IPS-NIHi11 (cell line): ENCODE measurements at places on chromosomes 1 and 21.

- DNase-seq: no peak
Observed at GRCh38 chr1:82991569-82991968, 1007.4 kb downstream of the TTLL7 start.

DNA sequence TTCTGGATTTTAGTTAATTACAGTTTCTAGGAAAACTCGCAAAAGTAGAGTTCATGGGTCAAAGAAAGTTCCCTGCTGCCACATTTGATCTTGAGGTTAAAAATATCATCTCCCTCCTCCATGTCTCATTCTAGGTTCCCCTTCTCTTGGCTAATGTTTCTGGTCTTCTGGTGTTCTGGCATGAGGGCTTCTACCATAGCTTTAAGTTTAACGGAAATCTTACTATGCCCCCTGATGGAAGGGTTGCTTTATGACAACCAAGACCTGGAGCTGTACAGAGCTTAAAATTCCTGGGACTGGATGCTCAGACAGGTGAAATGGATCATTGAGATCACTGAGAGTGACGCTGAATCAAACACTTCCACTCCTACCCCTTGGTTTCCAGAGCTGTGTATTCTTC, 1881.7 kb downstream of the MRPL39 start:
- no peak for DNase-seq

DNA sequence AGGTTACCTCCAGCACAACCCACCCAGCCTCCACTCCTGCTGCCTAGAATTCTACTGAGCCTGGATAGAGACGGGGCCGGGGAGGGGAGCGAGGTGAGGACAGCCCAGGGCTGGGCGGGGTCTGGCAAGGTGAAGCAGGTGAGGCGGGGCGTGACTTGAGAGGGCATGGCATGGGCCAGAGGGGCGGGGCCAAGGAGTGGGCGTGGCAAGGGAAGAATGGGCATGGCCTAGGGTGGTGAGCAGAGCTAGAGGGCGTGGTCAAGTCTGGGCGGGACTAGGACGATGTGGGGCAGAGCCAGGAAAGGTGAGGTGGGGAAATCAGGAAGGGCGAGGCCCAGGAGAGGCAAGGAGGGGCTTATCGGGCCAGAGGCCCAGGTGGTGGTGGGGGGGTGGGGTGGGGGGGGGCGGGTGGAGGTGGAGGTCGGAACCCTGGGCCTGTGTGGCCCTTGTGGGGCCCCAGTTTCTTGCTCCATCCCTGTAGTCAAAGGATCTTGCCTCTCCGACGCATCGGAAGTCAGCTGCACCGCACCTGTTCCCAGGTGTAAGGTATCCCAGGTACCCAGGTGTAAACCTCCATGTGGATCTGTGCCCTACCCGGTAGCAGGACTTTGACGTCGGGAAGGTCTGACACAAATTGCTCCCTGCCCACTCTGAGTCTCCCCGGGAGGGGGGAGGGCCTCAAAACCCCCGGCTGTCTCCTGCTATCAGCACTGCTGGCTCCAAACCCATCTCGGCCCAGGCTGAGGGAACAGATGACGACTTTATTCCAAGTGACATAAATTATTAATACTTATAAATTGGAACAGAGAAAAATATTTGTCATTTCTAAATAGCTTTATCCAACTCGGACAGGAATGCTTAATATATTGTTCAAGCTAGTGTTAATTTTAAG, 32.9 kb upstream of the UTS2 start:
- peak; percentile 94 for DNase-seq

DNA sequence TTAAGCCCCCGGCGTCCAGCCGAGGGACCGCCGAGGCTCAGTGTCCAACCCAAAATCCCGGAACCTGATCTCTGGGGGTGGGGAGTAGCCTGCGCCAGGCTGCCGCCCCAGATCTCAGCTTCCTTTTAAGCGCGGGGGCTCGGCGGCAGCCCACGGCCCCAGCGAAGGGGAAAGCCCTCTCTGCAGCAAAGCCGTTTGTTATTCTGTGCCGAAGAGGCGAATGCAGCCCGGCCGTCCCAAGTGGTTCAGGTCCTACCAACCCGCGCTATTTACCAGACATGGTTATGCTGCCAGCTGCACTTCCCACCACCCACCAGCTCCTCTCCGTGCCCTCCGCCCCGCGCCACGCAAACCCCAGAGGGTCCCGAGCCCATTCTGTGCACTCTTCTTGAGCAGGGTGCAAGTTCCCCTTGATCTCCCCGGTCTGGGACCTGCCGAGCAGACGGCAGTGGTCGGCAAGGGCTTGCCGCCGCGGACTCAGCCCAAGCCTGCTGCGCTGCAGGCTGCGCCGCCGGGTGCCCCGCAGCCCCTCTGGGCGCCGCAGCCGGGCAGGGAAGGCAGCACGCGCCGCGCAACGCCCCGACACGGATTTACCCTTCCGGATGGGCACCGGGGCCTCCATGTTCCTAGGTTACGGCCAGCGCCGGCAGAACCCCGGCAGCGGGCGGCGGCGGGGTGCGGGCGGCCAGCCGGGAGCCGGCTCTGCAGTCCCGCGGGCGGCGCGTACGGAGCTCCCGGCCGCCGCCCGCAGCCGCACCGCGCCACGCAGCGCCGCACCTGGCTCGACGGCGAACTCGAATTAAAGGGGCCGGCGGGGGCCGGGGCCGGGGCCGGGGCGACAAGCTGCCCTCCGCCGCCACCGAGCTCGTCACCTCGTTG, 738 bp upstream of the KCNA2 start:
- peak; percentile 56 for DNase-seq

DNA sequence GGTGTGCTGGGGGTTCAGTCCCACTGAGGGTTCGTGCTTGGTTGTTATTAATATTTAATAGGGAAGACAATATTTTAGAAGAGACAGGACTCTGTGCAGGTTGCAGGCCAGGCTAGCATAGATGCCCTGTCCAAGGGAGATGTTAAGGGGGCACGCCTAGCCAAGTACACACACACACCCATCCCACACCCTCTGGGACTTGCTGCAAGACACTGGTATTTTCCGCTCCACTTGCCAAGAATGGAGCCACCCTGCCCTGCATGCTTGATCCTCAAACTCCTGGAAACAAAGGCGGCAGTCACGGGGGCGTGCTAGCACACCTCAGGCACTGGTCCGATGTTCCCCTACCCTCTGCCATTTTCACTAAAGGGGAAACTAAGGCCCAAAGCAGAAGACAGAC, 99.1 kb downstream of the MRPL37 start:
- no peak for DNase-seq

- DNase-seq: no peak
Observed at GRCh38 chr1:233614743-233615521, 1.0 kb downstream of the KCNK1 start.

GRCh38 chr1:5622412-5622811, 369.8 kb downstream of the NPHP4 start:
- DNase-seq: no peak

DNA sequence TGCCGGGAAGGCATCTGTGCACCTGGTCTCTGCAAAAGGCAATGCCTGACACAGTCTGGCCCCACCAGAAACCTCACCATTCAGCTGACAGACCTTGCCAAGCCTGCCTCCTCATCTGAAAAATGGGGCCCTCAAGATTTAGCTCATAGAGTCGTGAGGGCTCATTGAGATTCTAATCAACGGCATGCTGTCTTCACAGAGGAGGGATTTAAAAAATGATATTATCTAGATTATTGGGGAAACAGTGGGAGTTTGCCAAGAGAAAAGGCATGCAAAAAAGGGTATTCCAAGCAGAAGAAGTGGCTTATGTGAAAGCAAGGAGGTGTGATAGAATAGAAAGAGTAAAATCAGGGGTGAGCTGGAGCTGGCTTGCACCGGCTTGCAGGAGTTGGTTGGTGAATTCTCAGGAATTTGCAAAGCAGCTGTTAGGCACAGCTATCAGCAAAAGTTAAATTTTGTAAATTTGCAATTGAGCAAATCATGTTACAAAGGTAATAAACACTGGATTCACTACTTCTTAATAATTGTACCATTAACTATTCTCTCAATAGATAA, 91.7 kb upstream of the WNT4 start:
- DNase-seq: no peak

DNA sequence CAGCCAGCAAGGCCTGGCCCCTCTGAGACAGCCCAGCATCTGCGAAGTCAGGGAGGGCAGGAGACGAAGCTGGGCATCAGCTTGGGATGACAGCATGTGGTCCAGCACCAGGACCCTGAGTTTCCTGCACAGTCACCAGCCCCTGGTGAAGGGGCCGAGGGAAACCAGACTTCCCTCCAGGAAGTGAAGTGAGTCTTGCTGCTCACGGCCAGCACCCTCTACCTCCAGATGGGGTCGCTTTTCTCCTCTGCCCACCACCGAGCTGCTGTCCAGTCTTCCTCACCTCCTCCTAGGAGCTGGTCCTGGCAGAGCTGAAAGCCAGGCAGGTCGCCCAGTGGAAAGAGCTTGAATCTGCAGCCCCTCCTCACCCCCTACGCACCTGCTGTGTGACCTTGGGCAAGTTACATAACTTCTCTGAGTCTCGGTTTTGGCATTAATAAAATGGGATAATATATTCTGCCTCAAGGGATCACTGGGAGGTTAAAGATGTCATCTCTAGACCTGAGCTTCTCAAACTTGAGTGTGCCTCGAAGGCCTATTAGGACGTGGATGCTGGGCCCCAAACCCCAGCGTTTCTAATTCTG, 118.5 kb upstream of the VAMP3 start:
- no peak for DNase-seq

- no peak for DNase-seq
Observed at GRCh38 chr1:29343476-29343875, 107.2 kb downstream of the PTPRU start.

- DNase-seq: no peak
Observed at GRCh38 chr1:14100444-14100843, 400.5 kb downstream of the PRDM2 start.

DNA sequence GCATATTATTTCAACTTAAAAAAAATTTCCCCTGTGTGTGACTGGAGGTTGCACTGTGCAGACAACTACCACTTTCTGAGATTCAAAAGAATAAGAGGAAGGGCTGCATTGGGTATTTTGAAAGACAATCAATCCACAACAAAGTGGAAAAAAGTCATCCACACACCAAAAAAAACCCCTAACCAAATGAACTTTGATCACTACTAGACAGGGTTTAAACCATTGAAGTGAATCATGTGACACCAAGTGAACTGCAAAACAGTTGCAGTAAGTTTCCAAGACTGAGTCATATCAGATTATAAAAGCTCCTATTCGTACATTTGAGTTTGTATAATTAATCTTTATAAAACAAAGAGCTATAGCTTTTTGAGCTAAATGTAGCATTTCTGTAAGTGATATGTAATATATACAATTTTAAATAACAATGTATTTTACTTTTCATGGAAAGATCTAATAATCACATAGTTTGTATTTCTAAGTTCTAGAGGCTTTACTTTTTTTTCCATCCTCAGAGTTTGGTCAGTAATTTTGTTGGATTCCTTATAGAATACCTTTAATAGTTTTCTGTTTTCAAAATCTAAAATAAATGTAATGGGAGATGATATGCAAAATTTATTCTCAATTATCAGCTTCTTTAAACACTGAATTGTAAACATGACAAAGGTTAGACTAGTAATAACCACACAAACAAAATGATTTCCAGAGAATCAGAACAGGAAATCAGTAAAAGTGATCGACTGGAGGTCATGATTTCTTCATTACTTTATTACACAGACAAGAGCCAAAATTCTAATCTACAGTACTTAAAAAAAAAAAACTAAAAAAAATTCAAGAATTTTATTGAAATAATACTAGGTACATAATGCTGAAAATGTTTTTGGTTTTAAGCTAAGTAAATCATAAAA, 50.5 kb upstream of the GFI1 start:
- no peak for DNase-seq

DNA sequence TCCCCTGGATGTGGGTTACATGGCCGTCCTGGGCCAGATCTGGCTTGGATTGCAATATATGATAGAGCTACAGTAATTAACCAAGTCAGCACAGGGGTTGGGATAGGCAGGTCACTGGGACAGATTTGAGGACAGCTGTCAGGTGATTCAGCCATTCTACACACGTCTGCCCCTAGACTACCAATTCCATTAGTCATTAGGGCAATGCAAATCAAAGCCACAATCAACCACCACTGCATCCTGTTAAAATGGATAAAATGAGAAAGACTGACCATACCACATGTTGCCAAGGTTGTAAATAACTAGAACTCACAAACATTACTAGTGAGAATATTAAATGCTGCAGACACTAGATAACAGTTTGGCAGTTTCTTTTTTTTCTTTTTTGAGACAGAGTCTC, 16.0 kb downstream of the C21orf58 start:
- DNase-seq: no peak

- peak; percentile 66 for DNase-seq
Observed at GRCh38 chr1:12276225-12276624, 46.4 kb downstream of the VPS13D start.

GRCh38 chr1:9814619-9815018, 9.1 kb downstream of the CLSTN1 start:
- no peak for DNase-seq

DNA sequence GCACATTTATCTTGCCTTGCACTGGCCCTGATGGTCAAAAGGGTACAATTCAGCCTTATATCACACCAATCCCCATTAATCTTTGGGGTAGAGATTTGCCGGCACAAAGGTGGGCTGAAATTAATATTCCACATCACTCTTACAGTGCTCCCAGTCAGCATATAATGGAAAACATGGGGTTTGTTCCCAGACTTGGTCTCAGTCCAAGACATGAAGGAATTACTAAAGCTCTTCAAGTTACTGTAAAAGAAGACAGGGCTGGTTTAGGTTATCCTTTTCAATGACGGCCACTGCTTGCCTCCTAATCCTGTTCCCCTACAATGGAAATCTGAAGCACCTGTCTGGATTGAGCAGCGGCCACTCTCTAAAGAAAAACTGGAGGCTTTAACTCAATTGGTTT, 160.7 kb downstream of the IER5 start:
- DNase-seq: no peak

- no peak for DNase-seq
Observed at GRCh38 chr1:219489636-219490035, 123.3 kb downstream of the ZC3H11B start.

DNA sequence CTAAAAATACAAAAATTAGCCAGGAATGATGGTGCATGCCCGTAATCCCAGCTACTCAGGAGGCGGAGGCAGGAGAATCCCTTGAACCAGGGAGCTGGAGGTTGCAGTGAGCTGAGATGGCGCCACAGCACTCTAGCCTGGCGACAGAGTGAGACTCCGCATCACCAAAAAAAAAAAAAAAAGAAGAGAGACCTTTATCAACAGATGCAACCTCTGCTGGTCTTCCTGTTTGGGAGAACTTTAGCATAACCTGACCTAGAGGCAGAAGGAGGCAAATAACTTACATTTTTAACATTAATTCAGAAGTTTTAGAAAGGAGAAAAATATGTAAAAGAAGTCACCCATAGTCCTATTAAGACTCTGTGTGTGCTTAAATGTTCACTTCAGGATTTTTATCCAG, 32.4 kb downstream of the SLAMF1 start:
- no peak for DNase-seq

GRCh38 chr1:169132512-169133227, 26.2 kb downstream of the ATP1B1 start:
- no peak for DNase-seq
